Adrenal gland (tissue), 19 donors: ENCODE measurements at places on chromosomes 1 and 21. TPM values are rescaled to one million over a fixed set of nuclear protein-coding genes. Genes with fewer than 3 reads are reported as not detected.
A peak's percentile ranks its signal among the peaks of the same experiment; 100 is the strongest.

Gene GPR153
- total RNA-seq, result 4.2 TPM

Gene MROH9
- total RNA-seq, result not detected

Gene GBP6
- total RNA-seq, result not detected

Gene FAM72A
- 8.9 TPM for total RNA-seq

Gene BGLAP
- total RNA-seq, result 0.50 TPM

Gene CACNA1S
- not detected for total RNA-seq

Gene NEGR1
- total RNA-seq, result 4.1 TPM

Gene MAPKAPK2
- 90.3 TPM for total RNA-seq

Gene MAB21L3
- total RNA-seq, result not detected

- H3K36me3 ChIP-seq, result no peaks in the 10 kb centered on the region
- H3K4me3 ChIP-seq, result no peak overlapping the region
- no peaks in the 10 kb centered on the region for H3K27me3 ChIP-seq
- peaks cover 4% of the 10 kb centered on the region for H3K4me1 ChIP-seq
Measured at GRCh38 chr1:245409341-245410195, 254.8 kb downstream of the KIF26B start.

GRCh38 chr21:29359718-29360117 lies 61.0 kb downstream of the BACH1 start:
- no peak overlapping the region for H3K27ac ChIP-seq
- H3K27me3 ChIP-seq, result no peaks in the 10 kb centered on the region
- no peaks in the 10 kb centered on the region for H3K4me1 ChIP-seq

DNA sequence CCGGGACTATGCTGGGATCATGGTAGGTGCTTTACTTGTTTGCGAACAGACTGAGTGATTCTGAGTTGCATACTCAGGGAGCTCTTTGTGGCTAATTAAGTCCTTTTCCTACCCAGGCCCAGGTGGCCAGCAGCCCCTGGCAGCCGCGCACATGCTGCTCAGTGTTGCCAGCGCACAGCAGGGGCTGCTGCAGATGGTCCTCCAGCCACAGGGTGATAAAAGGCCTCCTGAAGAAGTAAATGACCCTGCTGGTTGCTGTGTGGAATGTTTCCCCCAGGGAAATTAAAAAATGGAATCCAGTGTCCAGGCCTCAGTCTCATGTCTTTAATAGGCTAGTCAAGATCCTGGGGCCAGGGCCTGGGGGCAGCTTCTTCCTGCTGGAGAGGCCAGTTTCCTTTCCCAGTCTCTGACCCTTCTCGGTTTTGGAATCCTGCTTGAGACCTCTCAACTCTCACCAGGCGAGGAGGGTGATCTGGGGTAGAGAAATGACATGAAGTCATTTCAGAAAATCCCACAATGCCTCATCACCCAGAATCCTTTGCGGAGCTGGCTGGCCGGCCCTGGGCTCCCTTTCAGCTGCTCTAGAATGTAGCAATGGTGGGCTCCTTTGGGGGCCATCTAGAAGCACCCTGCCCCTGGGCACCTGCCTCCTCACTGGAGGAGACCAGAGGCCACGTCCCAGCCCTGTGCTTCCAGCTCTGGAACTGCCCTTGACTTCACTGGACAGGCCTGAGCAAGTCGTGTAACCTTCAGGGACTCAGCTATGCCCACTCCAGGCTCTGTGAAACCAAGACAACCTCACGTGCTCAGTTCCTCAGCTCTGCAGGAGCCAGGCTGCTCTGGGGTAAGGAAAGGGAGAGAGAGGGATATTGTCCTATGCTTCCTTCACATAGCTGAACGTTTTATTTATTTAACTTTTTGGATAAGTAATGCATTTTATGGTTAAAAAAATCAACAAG lies 131.4 kb downstream of the MRPS6 start:
- no peaks in the 10 kb centered on the region for H3K27me3 ChIP-seq
- no peak overlapping the region for H3K4me3 ChIP-seq
- DNase-seq, result no peak
- peak overlapping the region; percentile 14 for H3K27ac ChIP-seq

- H3K4me3 ChIP-seq, result no peak overlapping the region
- H3K4me1 ChIP-seq, result no peaks in the 10 kb centered on the region
- no peaks in the 10 kb centered on the region for H3K27me3 ChIP-seq
- DNase-seq, result peak; percentile 37
- no peaks in the 10 kb centered on the region for H3K36me3 ChIP-seq
- H3K27ac ChIP-seq, result no peak overlapping the region
Measured at GRCh38 chr1:54816951-54817350, 15.8 kb upstream of the TTC22 start.

DNA sequence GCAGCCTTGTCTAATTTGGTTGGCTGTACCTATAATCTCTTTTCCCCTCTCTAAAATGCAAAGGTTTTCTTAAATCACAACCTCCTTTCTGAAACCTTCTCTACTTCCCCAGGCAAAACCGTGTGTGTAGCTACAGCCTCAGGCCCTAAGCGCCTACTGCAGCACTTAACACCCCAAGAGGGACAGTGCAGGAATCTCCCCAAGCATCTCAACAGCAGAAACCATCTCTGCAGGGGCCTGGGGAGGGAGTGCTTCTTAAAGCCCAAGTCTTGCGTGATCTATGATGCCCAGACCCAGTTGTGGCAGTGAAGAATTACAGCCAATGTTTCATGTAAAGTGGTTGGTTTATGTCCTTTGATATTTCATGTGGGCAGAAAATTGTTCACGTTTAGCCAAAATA lies 159.3 kb downstream of the DSCAM start:
- no peak for DNase-seq
- no peak overlapping the region for H3K4me3 ChIP-seq
- H3K27ac ChIP-seq, result no peak overlapping the region
- H3K36me3 ChIP-seq, result no peaks in the 10 kb centered on the region

DNA sequence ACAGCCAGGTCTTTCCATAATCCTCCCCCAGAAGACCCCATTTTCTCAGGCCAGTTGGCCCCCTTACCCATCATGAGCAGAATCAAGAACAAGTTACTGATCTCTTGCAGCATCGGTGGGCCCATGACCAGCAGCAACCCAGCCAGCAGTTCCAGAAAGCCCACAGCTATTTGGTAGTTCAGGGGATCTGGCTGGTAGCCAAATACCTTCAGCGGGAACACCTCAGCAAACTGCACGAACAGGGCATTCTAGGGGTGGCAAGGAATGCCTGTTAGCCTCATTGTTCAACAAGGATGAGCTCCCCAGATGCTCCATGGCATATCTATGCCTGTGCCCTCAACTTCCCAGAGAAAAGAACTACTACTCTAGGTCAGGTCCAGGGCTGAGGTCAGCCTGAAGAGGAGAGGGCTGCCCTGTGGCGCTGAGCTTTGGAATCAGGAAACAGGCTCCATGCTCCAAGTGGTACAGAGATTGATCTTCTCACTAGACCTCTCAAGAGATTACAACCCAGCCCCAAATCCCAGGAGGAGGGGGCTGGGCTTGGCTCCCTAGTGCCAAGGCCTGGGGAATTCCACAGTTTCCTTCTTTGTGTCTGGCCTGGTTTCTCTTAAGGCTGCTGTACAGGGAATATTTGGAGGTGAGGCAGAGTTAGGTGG lies 1.3 kb downstream of the TMEM35B start:
- H3K4me1 ChIP-seq, result peaks cover 14% of the 10 kb centered on the region
- peak overlapping the region; percentile 89 for H3K27ac ChIP-seq
- H3K4me3 ChIP-seq, result no peak overlapping the region
- no peaks in the 10 kb centered on the region for H3K36me3 ChIP-seq
- H3K27me3 ChIP-seq, result no peaks in the 10 kb centered on the region

- H3K27me3 ChIP-seq, result no peaks in the 10 kb centered on the region
- no peaks in the 10 kb centered on the region for H3K4me1 ChIP-seq
- H3K27ac ChIP-seq, result no peak overlapping the region
- no peak overlapping the region for H3K4me3 ChIP-seq
- no peaks in the 10 kb centered on the region for H3K36me3 ChIP-seq
Measured at GRCh38 chr1:153032677-153033308, 1.8 kb downstream of the SPRR1B start.

- peak; percentile 41 for DNase-seq
- H3K4me3 ChIP-seq, result no peak overlapping the region
- H3K4me1 ChIP-seq, result no peaks in the 10 kb centered on the region
- H3K27ac ChIP-seq, result no peak overlapping the region
- no peaks in the 10 kb centered on the region for H3K36me3 ChIP-seq
Measured at GRCh38 chr1:38586993-38587646, 272.5 kb downstream of the RRAGC start.

DNA sequence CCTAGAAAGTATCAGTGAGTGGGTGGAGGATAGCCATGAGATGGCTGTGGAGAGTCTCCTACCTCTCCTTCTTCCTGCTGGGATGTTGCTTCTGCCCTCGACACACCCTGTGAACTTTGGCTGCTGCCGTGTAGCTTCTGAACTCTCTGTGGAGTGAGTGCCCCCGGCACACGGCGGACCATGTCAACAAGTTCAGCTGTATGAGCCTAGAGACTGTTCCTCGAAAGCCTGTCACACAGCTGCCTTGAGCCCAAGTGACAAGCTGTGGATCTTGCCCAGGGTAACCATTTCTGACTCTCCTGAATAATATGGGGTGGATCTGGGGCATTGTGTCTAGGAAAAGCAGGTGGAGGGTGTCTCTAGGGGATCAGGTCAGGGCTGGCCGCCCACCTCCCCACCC lies 143.2 kb downstream of the NOS1AP start:
- H3K4me3 ChIP-seq, result no peak overlapping the region
- no peaks in the 10 kb centered on the region for H3K36me3 ChIP-seq
- no peak for DNase-seq
- peaks cover 15% of the 10 kb centered on the region for H3K4me1 ChIP-seq

DNA sequence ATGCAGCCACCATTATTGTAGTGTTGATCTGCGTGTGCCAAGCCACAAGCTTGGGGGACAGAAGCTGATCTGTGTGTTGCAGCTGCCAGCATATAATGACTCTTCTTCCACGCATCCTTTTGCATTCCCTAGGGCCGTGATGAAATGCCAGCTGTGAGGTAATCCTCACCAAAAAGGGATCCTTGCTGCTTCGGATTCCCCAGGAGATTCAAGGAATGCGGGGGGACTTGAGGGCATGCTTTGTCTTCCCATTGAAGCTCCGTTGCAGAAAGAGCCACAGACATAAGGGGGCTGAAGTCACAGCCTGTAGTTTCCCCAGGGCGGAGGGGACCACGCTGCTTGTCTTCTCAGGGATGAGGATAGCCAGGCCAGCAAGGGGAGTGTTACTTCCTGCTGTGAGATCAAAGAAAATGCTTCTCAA lies 281.6 kb upstream of the FMN2 start:
- H3K27ac ChIP-seq, result no peak overlapping the region
- H3K36me3 ChIP-seq, result no peaks in the 10 kb centered on the region
- H3K4me1 ChIP-seq, result no peaks in the 10 kb centered on the region
- no peaks in the 10 kb centered on the region for H3K27me3 ChIP-seq
- no peak overlapping the region for H3K4me3 ChIP-seq

DNA sequence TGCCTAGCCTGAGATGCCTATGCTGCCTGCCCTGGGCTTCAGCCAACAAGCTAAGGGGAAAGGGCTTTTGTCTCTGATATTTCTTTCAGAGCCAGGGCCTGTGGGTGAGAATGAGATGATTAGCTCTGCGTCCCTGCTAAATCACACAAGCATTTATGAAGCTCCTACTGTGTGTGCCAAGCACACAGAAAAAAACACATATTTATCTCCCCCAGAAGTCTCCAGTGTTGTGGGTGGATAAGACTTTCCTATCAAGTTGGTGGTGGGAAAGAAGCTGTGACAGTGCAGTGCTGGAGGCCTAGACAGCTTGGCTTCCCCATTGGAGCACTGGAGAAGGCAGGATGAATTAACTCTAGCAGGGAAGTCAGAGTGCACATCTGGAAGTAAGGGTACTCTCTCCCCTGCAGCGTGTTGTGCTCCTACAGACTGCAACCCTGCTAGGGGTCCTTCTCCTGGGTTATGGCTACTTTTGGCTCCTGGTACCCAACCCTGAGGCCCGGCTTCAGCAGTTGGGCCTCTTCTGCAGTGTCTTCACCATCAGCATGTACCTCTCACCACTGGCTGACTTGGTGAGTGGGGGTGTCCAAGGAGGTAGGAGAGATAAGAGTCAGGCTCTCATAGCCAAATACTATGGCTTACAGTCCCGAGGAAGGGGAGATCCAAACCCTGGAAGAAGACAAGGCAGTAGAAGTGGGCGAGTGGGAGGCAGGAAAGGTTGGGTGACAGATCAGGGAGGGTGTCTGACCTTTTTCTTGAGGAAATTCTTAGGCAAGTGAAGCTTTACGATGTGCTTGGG lies 1.7 kb downstream of the SLC50A1 start:
- peaks cover 36% of the 10 kb centered on the region for H3K4me1 ChIP-seq
- H3K4me3 ChIP-seq, result no peak overlapping the region
- no peak for DNase-seq

- H3K27me3 ChIP-seq, result no peaks in the 10 kb centered on the region
- no peak overlapping the region for H3K27ac ChIP-seq
- no peak overlapping the region for H3K4me3 ChIP-seq
Measured at GRCh38 chr1:25532970-25533369, 10.4 kb upstream of the LDLRAP1 start.

DNA sequence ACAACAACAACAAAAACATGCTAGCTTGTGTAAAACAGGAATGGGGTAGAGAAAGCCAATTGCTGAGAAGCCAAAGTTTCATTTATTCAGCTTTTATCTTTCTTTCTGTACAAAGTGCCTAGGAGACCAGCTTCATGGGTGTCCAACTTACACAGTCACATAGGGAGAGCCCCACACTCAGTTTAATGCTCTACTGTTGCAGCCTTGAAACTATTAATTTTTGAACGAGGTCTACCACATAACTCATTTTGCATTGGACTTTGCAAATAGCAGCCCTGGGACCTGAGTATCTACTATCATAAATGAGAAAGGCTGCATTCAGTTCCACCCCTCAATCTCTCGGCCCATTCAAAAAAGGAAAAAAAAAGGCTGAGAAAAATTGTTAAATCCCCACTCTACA lies 98.8 kb downstream of the ZNF644 start:
- H3K4me3 ChIP-seq, result no peak overlapping the region
- H3K27ac ChIP-seq, result no peak overlapping the region
- no peaks in the 10 kb centered on the region for H3K36me3 ChIP-seq
- peaks cover 9% of the 10 kb centered on the region for H3K4me1 ChIP-seq
- DNase-seq, result no peak
- H3K27me3 ChIP-seq, result no peaks in the 10 kb centered on the region

- no peaks in the 10 kb centered on the region for H3K36me3 ChIP-seq
- DNase-seq, result no peak
- no peaks in the 10 kb centered on the region for H3K27me3 ChIP-seq
- no peaks in the 10 kb centered on the region for H3K4me1 ChIP-seq
- H3K4me3 ChIP-seq, result no peak overlapping the region
Measured at GRCh38 chr1:107896936-107897335, 68.0 kb downstream of the VAV3 start.

- peaks cover 11% of the 10 kb centered on the region for H3K4me1 ChIP-seq
- DNase-seq, result no peak
- no peaks in the 10 kb centered on the region for H3K36me3 ChIP-seq
- H3K27me3 ChIP-seq, result no peaks in the 10 kb centered on the region
Measured at GRCh38 chr1:234768171-234768568, 158.2 kb upstream of the IRF2BP2 start.

GRCh38 chr1:66938613-66939012 lies 13.8 kb downstream of the MIER1 start:
- H3K4me1 ChIP-seq, result peaks cover 82% of the 10 kb centered on the region
- no peaks in the 10 kb centered on the region for H3K36me3 ChIP-seq
- H3K4me3 ChIP-seq, result no peak overlapping the region
- no peaks in the 10 kb centered on the region for H3K27me3 ChIP-seq

- H3K27ac ChIP-seq, result no peak overlapping the region
- H3K27me3 ChIP-seq, result no peaks in the 10 kb centered on the region
- H3K36me3 ChIP-seq, result no peaks in the 10 kb centered on the region
- H3K4me3 ChIP-seq, result no peak overlapping the region
- DNase-seq, result no peak
Measured at GRCh38 chr1:156012051-156012817, 8.5 kb downstream of the SSR2 start.
